Aorta (tissue), 5 donors: ENCODE measurements at places on chromosomes 2 and 18. TPM values are rescaled to one million over a fixed set of nuclear protein-coding genes. Genes with fewer than 3 reads are reported as not detected.
A peak's percentile ranks its signal among the peaks of the same experiment; 100 is the strongest.

GRCh38 chr2:9247786-9248185 is 41.2 kb downstream of the ASAP2 start:
- peak; percentile 45 for DNase-seq

The ZRANB3 gene
- total RNA-seq = 3.6 TPM

The TMEM198 gene
- 1.7 TPM for total RNA-seq

GRCh38 chr18:12606592-12607315 is 51.2 kb downstream of the SPIRE1 start:
- DNase-seq = no peak

The HOXD13 gene
- total RNA-seq = not detected

DNA sequence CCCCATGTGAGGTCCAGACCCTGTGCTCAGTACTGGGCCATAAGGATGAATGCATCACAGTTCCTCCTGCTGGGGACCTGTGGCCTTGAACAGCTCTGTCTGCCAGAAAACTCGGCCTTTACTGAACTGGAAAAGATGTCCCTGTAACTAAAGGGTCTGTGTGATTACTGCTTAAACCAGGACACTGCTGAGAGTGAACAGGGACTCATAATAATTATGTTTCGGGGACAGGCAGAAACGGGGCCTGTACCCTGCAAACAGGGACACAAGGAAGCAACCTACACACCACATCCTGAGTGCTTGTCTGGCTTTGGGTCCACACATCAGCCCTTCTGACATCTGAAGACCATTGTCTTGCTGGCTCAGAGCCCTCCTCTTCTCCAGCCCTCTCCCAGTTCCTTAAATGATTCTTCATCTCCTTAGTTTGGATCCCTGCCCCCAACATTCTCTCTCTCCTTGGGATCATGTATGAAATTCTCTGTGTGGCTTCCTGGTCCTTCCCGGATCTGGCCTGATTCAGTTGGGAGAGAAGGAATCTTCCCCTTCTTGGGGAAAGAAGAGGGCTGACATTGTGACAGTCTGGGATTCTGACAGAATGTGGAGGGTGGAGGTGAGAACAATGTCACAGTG is 248.0 kb downstream of the MYCN start:
- DNase-seq = no peak

DNA sequence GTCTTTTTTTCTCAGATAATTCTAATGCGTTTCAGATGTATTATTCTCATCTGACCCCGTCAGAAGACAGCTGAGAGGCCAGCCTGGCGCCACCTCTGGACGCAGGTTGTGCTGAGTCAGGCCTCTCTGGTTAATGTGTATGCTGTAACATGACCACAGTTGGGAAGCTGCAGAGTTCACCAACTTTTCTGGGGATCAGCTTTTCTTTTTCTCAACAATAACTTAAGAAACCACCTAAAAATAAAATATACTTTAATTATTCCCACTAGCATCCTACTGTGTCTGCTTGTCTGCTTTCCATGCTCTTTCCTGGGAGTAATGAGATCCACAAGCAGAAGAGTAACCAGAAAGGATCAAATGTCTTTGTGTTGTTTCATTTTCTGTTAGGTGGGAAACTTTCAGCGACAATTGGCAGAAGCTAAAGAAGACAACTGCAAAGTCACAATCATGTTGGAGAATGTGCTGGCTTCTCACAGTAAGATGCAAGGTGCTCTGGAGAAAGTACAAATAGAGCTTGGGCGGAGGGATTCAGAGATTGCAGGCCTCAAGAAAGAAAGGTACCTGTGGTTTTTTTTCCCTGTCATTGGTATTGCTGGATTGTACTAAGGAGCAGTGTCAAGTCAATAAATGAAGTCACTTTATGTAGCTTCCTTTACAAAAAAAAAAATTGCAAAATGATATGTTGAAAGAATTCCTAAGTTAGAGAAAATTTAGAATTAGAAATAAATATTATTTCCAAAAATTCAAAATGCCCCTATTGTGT is 79.8 kb downstream of the CCDC150 start:
- peak; percentile 42 for DNase-seq

The TTR gene
- not detected for total RNA-seq

DNA sequence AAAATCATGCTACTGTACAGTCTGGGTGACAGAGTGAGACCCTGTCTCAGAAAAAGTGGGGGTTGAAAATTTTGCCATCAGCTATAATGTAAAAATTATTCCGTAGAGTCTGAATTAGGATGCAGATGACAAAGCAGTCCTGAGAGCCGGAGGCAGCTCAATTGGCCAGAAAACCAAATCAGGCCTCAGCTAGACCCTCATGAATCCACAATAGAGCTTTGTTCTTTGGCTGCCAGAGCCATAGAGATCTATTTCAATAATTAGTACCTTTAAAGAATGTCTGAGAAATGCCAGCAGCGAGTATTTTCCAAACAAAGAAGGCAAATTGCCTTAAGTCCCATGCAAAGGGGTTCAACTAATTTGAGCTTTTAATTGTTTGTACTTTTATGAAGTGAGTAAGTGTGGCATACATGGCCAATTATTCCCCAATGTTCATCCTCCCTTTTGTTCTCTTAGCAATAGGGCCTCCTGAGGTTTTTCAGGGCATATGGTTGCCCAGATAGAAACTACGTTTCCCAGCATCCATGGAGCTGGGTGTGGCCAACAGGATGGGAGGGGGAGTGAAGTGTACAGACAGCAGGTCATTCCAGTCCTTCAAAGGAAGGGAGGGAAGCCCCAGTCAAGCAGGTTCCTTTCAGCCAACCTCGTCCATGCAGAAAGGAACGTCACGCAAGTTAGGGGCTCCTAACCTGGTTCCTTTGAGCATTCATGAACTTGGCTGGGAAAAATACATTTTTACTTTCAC is 211.3 kb upstream of the APCDD1 start:
- peak; percentile 15 for DNase-seq

- DNase-seq = no peak
These were observed 141.6 kb downstream of the SP3 start for GRCh38 chr2:173823543-173823939.

DNA sequence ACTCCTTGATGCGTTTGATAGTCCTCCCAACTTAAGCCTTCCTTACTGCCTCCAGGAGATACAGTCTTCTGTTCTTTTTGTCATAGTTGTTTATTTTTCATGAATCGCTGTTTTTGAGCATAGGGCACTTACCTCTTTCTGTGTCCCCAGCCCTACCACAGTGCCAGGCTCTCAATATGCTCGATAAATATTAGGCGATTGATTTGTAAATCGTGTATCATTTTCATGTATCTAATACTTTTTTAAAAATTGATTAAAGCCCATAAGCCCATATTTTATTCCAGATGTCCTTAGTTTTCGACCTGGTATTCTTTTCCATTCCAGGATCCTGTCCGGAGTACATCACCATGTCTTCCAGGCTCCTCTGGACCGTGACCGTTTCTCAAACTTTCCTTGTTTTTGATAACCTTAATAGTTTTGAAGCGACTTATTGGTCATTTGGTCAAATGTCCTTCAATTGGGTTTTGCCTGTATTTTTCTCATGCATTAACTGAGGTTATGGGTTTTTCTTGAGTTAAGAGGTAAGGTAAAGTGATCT is 444 bp upstream of the MMADHC start:
- DNase-seq = no peak

- no peak for DNase-seq
These were observed 70.6 kb downstream of the RPE start for GRCh38 chr2:210072922-210073509.

DNA sequence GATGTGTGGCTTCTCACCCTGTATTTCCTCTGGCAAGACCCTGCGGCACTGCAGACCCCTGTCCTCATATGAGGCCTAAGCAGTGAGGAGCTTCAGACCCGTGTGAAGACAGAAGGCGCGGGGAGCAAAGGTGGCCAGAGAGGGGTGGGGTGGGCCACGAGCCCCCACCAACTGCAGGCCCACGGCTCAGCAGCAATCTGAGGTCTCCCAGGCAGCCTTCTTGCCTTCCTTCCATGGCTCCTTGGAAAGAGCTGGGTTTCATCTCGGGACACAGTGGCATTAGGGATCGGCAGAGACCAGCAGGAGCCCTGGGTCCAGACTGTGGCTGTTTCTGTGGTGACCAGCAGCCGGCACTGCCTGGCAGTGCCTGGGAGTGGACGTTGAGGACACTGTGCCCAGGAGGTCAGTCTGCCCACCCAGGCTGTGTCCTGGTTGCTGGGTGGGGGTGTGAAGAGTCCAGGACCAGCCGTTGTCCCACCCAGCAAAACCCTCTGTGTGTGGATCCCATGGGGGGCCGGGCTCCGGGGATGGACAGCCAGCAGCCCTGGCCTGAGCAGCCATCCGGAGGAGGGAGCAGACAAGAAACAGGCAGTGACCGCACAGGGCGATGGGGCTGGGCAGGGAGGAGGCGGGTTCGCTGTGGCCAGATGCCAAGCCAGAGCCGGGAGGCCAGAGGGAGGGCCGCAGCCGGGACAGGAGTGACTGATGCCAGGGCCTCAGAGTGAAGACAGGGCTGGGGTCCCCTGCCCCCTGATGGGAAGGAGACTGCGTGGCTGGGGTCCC is 73.8 kb downstream of the RRM2 start:
- DNase-seq = no peak

- no peak for DNase-seq
These were observed 112.4 kb downstream of the CYRIA start for GRCh38 chr2:16553226-16553625.

The CD8A gene
- 2.9 TPM for total RNA-seq

GRCh38 chr18:33446604-33447003 is 6.1 kb upstream of the CCDC178 start:
- no peak for DNase-seq

The FOXI3 gene
- total RNA-seq = not detected

The ATP6V1B1 gene
- total RNA-seq = 1.8 TPM

- DNase-seq = no peak
These were observed 16.5 kb downstream of the SCG2 start for GRCh38 chr2:223585666-223586065.

DNA sequence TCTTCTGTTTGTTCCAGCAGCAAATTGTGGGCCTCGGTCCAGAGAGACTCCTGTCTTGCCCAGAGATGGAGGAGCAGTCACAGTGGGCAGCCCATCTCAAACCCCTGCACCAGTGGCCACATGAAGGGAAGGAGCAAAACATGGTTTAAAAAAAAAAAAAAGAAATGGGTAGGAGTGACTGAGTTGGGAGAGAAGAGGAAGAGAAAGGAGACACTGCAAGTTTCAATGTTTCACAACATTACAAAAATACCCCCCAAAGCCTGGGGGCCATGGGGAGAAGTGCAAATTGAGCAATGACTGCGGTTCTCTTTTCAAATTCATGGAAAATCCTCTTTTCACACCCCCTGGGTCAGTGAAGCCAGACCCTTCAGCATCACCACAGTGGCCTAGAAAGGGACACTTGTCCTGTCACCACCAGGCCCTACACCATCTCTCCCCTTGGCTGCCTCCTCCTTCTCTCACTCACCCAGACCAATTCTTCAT is 117.1 kb downstream of the ZFP36L2 start:
- DNase-seq = no peak

- no peak for DNase-seq
These were observed 38.7 kb downstream of the MSTN start for GRCh38 chr2:190023860-190024259.

- DNase-seq = no peak
These were observed 52.1 kb downstream of the PSTPIP2 start for GRCh38 chr18:46019936-46020335.

GRCh38 chr2:156708051-156708450 is 271.9 kb downstream of the GPD2 start:
- no peak for DNase-seq

The CABYR gene
- total RNA-seq = 5.5 TPM
